ENCODE measurements at places on chromosomes 2 and 18.

GRCh38 chr2:149733936-149734685, 146.5 kb upstream of the MMADHC start:
- no peak for DNase-seq

DNA sequence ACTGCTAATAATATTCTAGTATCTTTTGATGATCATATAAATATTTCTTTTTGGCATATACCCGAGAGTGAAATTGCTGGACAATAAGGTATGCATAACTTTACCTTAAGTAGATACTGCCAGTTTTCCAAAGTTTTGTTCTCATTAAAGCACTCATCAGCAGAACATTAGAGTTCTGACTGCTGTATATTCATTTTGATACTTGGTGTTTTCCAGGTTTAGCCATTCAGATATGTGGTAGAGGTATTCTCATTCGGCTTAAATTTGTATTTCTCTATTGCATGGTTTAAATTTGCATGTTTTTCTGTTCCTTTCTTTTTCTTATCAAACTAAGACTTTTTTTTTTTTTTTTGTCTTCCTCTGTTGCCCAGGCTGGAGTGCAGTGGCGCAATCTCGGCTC, 18.2 kb downstream of the CYBRD1 start:
- DNase-seq = no peak

DNA sequence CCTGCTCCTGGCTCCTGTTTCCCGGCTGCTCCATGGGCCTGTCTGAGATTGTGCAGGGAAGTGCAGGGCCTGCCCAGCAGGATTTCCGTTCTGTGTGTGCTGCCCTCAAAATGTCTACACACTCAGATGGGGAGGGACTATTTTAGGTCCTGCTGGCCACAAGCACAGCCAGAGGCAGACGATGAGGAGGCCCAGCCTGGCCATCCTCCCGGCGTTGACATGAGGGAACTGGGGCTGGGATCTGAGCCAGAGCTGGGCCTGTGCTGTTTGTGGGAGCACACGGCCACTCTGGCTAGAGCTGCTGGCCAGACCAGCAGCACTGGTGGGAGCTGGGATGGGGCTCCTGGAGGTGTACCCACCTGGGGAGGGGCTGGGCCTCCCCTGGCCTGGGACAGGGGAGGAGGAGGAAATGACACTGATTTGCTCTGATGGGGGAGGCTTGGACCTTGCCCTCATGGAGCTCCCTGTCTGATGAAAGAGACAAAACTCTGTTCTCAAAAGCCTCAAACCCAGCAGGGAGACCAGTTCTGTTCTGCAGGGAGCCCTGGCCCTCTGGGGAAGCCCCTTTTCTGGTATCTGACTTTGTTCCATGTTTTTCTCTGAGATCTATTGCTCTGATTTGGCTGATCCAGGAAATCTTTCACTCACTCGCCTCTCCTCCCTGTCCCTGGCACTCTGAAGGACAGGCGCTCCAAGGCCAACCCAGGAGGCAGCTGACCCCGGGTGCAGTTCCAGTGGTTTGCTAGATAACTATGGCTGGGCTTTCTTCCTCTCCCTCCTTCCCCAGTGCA, 161.8 kb downstream of the DYSF start:
- DNase-seq = no peak

DNA sequence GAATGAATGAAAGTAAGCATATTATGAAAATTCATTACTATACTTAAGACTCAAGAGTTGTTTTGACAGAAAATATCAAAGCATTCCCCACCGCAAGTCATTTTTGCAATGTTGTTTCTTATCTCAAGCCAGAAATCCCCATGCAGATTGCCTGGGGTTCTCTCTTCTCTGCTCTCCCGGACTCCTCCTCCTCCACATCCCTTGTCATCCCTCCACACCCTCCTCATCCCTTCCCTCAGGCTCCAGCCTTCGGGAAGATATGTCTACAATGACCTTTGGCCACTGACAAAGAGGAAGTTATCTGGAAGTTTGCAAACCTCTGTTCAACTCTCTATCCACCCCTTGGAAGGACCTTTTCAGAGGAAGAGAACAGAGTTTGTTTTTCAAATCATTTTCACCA, 11.9 kb downstream of the TFCP2L1 start:
- no peak for DNase-seq

DNA sequence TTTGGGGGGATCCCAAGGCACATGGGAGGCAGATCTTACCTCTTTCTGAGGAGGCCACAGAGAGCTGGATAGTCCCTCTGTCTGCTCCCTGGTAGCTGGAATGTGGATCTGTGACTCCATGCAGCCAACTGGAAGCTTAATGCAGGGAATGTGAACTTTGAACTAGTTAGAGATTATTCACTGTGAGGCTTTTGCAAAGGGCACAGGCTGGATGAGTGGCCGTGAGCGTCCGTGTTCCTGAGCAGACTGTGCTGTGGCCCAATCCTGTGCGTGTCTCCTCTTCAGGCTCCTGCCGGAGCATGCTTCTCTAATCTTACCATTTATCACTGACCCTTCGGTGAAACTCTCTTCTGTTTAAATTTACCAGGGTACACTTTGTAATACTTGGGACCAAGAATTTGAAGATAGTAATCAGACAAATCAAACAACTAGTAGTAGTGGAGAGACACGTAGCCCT, 187.6 kb downstream of the PTPRM start:
- DNase-seq = no peak
